ENCODE measurements at places on chromosomes 5 and 9. TPM values are rescaled to one million over a fixed set of nuclear protein-coding genes. Genes with fewer than 3 reads are reported as not detected.

GRCh38 chr9:106962122-106962521 is 99.2 kb downstream of the ZNF462 start:
- DNase-seq = no peak

DNA sequence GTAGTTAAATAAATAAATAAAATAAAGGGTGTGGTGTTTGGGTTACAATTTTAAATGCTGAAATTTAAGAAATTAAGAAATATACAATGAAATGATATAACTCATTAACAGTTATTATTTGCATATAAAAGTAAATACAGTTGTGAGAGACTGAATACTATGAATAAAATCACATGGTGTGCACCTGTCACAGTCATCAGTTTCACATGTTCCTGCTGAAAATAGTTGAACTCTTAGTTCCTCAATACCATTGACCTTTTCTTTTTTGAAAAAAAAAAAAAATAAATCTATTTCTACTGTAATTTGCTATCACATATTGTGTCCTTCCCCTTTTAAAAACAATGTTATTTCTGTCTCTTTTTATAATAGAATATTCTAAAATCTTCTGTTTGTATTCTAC is 130.9 kb upstream of the CHD1 start:
- DNase-seq = no peak

- no peak for DNase-seq
These were observed 67.1 kb upstream of the PPP2R2B start for GRCh38 chr5:146945617-146946084.

Gene STK32A
- 10.2 TPM for total RNA-seq

Measured in upper lobe of right lung (tissue), 1 donor.